ENCODE measurements at places on chromosomes 12 and 14.

- no peak for DNase-seq
Observed at GRCh38 chr12:128025589-128026245, 241.3 kb upstream of the TMEM132C start.

GRCh38 chr14:62796431-62796830 lies 248.8 kb downstream of the KCNH5 start:
- DNase-seq: no peak

DNA sequence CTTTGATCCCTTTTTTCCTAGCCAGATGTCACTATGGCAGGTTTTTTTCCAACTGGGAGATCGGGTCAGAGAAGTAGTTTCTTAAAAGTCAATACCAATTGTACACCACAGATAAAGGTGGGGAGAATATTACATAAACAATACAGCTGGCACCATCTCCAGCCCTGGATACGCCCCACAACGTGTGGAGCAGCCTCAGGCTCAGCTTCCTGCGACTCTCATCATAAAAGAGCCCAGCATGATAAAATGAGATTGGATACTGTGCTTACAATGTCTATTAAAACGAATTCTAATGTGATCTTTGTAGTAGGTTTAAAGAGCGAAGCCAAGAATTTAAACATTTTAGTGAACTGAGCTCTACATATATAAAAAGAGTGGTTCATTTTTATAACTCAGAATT lies 21.5 kb downstream of the EFCAB11 start:
- DNase-seq: no peak

DNA sequence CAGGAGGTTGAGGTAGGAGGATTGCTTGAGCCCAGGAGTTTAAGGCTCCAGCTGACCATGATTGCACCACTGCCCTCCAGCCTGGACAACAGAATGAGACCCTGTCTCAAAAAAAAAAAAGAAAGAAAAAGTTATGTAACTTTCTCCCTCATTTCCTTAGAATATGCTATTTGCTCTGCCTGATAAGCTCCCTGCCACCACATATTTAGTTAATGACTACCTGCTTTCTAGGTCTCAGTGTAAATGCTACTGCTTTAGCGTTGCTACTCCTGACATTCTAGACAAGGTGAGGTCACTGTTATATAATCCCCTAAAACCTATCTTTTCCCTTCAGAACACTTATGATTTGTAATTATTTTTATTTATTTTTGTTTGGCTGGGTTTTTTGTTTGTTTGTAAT lies 86.3 kb upstream of the AMN1 start:
- DNase-seq: no peak
